ENCODE measurements at places on chromosomes 7 and 10.

GRCh38 chr7:5625938-5626337, 155.5 kb downstream of the RNF216 start:
- no peak for DNase-seq

GRCh38 chr7:47830015-47830414, 118.3 kb downstream of the PKD1L1 start:
- no peak for DNase-seq

DNA sequence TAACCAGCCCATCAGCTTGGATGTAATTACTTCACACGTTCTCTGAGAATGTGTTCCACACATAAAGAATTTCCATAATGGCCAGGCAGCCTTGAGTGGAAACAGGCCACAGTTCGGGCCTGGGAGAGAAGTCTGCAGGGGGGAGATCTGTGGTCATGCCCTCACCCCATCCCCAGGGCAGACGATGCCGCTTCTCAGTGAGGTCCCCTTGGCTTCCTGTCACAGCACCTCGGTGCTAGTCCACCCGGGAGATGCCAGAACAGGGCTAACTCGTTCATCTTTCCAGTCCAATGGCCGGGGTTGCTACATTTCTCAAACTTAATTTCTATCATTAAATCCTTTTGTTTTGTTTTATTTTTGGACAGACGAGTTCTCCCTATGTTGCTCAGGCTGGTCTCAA, 624.1 kb downstream of the PTPRN2 start:
- DNase-seq: no peak

GRCh38 chr7:152086513-152086912, 61.0 kb downstream of the GALNT11 start:
- no peak for DNase-seq

DNA sequence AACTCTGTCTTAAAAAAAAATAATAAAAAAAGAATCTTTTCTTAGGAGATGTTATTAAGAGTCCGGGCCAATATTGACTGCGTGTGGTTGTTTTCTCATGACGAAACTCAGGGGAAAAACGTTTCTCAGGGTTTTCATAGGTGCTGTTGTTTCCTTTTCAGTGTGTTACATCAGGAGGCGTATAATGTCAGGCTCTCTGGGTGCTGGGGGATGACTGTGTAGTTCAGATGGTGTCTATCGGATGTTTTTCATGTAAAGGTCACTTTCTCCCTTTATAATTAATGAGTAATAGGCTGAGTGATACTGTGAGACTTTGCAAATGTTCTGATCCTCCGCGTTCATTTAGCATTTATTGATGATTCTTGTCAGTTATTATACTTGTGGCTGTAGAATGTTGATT, 84.1 kb downstream of the TAF3 start:
- DNase-seq: no peak

- no peak for DNase-seq
Observed at GRCh38 chr7:44748948-44749731, 493 bp downstream of the ZMIZ2 start.

GRCh38 chr10:119455609-119456434, 86.7 kb downstream of the RGS10 start:
- no peak for DNase-seq

- no peak for DNase-seq
Observed at GRCh38 chr10:43863270-43863669, 214.6 kb upstream of the ZNF32 start.

DNA sequence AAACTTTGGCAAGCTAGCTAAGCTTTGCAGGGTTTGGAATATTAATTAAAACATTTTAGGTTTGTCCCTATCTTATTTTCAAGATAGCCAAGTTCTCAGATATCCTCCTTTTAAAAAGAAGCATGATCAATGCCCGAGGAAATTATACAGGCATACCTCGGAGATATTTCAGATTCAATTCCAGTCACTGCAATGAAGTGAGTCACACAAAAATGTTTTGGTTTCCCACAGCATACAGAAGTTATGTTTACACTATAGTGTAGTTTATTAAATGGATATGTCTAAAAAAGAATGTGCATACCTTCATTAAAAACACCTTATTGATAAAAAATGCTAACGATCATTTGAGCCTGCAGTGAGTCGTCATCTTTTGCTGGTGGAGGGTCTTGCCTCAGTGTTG, 382.9 kb upstream of the NPVF start:
- no peak for DNase-seq

- no peak for DNase-seq
Observed at GRCh38 chr7:95473276-95473985, 12.3 kb upstream of the ASB4 start.

DNA sequence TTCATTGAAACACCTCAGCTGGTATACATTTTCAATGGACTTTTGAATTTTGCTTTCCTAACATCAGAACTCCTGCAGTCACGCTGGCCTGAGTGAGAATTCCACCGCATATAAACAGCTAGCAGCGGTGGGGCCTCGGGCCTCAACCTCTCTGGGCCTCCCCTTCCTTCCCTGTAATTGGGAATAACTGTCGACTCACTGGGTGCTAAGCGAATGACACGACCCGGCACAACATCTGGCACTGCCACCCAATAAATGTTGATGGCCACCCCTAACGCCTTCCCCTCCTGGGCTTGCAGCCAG, 670 bp downstream of the RCC1L start:
- DNase-seq: no peak

- DNase-seq: no peak
Observed at GRCh38 chr7:16921644-16922257, 40.0 kb upstream of the AGR3 start.

DNA sequence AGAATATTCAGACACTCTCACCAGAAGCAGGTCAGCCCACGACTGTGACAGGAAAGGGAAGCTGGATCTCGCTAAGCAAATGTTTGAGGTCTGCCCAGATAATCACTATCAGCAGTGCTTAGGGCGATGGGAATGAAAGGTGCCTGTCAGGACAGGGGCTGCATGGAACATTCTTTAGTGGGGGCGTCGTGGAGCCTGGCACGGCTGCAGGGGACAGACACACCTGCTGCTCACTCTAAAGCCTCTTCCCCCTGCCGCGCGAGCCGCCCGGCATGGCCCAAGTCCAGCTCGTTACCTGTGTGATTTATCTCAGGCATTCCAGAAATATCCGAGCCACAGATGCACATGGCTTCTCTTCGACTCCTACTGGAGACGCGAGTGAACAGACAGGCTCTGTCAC, 235.5 kb downstream of the GLRX3 start:
- no peak for DNase-seq

- DNase-seq: no peak
Observed at GRCh38 chr7:157693071-157693520, 356.3 kb downstream of the DNAJB6 start.

GRCh38 chr10:24552346-24553016, 171.2 kb downstream of the ARHGAP21 start:
- peak; percentile 59 for DNase-seq

DNA sequence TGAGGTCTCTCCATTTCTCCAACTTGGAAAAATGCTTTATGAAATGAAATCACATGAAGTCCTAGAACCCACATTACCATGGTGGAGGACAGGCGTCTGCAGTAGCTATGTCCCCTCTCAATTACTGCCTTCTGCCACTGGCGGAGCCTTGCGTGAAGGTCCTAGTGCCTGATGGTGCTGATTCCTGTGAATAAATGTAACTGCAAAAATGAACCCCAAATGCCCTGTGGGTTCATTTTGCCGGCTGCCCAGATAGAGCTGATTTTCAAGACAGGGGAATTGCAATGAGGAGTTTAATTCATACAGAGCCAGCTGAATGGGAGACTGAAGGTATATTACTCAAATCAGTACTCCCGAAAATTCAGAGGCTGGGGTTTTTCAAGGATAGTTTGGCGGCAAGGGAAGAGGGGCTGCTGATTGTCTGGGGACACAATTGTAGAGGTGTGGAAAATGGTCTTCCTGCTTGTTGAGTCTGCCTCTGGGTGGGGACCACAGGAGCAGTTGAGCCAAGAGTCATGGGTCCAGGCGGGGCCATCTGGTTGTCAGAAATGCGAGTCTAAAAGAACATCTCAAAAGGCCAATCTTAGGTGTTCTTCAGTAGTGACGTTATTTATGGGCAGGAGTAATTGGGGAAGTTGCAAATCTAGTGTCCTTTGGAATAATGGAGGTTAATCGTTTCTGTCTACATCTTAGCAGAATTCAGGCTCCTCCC, 13.5 kb downstream of the PRF1 start:
- DNase-seq: no peak

GRCh38 chr7:115066050-115066449, 144.2 kb downstream of the MDFIC start:
- DNase-seq: no peak

DNA sequence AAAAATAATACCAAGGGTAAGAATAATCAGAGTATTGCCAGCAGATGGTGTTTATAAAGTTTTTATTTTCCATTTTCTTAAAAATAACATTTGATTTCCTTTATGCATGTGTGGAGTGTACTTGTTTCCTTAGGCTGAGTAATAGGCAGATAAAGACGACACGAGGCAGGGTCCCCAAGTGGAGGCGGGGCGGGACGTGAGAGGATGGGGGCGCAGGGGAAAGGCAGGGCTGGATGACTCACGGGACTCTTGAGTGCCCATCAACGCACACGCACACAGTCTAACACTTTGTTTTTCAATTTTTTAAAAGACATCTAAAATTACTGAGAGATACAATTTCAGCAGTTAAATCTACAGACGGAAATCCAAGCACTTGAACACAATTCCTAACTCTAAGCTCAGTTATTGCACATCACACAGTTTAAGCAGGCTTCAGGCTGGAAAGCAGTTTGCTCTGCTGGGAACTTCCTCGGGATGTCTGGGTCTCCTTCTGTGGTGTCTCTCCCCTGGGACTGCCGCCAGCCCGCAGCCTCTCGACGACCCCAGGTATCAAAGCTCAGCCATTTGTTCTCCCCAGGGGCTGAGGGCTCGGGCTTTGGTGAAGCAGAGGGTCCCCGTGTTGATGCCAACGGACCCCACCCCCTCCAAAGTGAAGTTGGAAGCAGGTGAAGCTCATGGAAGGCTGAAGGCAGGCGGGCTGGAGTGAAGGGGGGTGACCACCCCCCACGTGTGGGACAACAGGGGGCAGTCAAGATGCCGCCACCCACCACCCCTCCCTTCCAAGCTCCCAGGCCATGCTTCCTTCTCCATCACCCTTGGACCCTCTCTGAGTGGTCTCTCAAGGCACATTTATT, 29.1 kb downstream of the SPOCK2 start:
- no peak for DNase-seq

DNA sequence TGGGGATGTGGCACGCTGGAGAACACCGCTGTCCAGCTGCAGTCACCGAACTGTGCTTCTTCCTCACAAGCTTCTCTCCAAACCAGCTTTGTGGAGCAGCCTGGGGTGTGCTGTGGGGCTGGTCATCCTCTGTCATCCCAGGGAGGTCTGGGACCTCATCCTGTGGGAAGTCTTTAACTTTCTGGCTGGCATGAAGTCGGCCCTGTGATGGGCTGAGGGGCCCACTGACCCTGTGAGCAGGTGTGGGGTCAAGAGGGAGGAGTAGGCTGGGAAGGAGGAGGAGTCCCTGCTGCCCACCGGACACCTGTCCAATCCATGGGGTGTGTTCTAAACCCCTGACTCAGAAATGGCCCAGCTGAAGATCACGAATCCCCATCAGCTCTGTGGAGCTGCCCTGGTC, 136.2 kb upstream of the SHH start:
- no peak for DNase-seq

- no peak for DNase-seq
Observed at GRCh38 chr10:99996671-99997648, 12.8 kb downstream of the DNMBP start.

DNA sequence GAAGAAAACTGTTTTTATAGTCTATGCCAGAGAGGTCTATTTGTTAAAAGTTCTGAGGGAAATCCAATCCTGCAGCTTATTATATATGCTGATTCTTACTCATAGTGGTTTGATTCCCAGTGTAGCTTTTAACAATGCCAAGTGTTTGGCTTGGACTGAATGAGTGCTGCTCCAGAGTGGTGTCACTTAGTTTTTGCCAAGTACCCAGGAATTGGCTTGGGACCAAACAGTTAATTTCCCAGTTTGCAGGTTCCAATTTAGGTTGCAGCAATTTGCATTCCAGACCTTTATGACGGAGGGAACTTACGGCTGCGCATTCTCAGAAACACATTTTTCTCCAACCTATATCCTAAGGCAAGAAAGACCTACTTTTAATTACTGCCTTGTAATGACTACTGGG, 32.4 kb downstream of the NSUN6 start:
- no peak for DNase-seq

GRCh38 chr10:96687317-96688012, 32.8 kb downstream of the PIK3AP1 start:
- DNase-seq: no peak

- DNase-seq: no peak
Observed at GRCh38 chr10:103967448-103968071, 620 bp downstream of the SLK start.

DNA sequence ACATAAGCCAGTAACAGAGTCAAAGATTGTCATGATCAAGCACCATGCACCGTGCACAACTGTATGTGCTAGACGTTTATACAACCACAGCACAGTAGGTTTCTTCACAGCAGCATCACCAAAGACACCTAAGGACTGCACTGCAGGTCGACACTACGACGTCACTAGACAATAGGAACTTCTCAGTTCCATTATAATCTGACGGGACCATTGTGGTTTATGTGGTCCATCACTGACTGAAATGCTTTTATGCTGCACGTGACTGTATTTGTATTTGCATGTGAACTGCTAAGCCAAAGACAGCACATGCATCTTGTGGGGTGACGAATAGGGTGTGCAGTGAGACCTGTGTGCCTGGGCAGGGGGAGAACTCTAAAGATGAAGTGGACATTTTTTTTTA, 164.9 kb downstream of the PARD3 start:
- DNase-seq: no peak

DNA sequence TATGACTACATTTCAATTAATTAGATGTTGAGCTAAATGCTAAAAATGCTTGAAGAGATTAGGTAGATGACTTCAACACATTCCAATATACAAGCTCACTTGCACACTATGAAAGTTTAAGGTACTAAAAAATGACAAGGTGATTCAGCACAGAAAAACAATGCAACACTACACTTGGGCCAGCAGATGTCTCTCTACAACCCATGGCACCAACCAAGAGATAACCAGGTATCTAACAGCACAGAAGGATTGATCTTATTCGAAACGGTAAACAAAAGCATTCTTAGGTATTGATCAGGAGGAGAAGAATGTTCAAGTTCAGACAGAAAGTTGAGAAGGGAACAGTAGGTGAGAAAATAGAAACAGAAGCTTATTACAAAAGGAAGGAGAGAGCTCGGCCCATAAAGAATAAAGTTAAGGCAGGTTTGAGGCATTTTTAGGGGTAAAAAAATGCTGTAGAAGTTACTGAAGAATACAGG, 248.2 kb upstream of the KLF14 start:
- no peak for DNase-seq

DNA sequence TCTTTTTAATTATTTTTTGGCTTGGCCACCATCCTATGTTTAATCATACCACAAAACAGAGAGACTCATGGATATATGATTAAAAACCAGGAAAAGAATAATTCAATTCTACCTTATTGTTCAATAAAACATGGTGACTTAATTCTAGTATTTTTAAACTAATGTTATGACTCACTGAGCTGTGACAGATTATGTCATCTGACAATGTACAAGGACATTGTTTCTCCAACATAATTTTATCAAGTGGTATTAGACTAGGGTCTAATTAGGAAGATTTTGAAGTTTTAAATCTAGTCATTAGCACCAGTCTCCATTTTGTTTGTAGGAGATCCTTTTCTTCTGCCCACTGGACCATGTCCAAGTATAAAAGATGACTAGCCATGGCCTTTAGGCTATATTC, 199.3 kb upstream of the MDFIC start:
- no peak for DNase-seq

GRCh38 chr7:150944066-150945042, 33.8 kb downstream of the KCNH2 start:
- peak; percentile 36 for DNase-seq
